Cortex of kidney (tissue), 1 donor: ENCODE measurements at places on chromosomes 12 and 14.

- no peak for DNase-seq
Measured at GRCh38 chr12:6950401-6950801, 755 bp upstream of the PTPN6 start.

DNA sequence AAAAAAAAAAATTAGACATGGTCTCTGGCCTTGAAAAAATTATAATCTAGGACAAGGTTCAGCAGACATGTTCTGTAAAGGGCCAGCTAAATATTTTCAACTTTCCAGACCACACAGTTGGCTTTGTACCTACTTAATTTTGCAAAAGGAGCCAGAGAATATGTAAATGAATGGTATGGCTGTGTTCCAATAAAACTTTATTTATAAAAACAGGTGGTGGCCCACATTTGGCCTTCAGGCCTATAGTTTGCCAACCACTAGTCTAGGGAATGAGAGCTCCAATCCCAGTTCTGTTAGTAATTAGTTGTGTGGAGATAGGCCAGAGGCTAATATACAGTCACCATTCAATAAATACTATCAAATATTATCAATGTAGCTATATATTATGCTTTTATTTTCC, 29.3 kb upstream of the PWP1 start:
- DNase-seq, result no peak

GRCh38 chr12:124152731-124153130, 142.2 kb upstream of the RFLNA start:
- no peak for DNase-seq

GRCh38 chr14:79118291-79118690, 948.1 kb downstream of the NRXN3 start:
- DNase-seq, result no peak

DNA sequence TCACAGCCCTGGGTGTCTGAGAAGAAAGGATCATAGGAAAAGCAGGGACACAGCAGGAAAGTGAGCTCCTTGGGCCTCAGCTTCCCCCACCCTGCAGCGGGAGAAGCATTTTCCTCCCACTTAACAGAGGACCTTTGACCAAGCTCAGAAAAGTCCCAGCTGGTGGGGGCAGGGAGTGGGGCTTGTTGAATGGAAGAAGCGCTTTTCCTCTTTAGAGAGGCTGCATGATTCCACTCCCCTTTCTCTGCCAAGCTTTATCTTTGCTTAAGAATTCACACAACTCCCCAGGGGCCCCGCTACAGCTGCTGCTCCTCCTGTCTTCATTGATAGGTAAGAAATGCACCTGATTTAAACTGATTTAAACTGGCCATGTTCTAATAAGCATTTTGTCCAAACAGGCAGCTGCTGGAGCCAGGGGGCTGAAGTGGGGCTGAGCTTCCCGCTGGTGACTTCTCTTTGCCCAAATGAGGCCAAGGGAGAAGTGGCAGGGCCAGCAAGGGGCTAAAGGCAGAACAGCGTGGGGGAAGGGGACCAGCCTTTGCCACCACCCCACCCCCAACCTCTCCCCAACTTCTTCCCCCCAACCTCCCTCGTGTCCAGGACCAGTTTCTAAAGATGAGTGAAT, 1.7 kb upstream of the PAPLN start:
- no peak for DNase-seq

- DNase-seq, result no peak
Measured at GRCh38 chr12:89103831-89104230, 248.5 kb downstream of the DUSP6 start.

DNA sequence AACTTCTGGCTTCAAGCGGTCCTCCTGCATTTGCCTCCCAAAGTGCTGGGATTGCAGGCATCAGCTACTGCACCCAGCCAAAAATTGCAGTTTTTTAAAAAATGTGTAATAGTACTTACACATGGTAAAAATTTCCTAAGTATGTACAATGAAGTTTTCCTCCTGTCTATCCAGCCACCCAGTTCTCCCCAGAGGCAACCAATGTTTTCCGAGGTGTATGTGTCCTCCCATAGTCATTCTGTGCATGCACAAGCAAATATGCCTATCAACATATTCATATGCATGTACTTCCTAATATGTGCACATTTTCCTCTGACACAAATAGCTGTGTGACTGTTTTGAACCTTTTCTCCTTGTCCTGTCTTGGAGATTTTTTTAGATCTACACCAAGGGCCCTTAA, 195.0 kb downstream of the SLC5A8 start:
- no peak for DNase-seq

GRCh38 chr14:100541621-100542560, 45.3 kb downstream of the BEGAIN start:
- DNase-seq, result no peak

DNA sequence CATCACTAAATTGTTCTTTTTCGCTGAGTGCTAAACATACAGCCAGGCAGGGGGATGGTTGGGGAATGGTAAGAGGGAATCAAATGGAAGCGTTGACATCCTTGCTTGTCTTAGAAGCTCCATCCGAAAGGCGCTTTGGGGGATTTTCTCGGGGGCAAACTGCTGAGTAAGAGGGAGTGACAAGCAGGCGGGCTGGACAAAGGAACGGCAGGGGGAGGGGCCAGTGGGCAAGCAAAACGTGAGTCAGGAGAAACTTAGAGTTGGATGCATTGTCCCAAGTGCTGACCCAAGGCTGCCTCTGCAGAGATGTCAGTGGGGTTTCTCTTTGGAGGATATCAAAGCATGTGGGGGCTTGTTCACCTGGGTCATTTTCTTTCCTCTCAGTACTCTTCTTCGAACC, 480.5 kb downstream of the VRK1 start:
- DNase-seq, result no peak

DNA sequence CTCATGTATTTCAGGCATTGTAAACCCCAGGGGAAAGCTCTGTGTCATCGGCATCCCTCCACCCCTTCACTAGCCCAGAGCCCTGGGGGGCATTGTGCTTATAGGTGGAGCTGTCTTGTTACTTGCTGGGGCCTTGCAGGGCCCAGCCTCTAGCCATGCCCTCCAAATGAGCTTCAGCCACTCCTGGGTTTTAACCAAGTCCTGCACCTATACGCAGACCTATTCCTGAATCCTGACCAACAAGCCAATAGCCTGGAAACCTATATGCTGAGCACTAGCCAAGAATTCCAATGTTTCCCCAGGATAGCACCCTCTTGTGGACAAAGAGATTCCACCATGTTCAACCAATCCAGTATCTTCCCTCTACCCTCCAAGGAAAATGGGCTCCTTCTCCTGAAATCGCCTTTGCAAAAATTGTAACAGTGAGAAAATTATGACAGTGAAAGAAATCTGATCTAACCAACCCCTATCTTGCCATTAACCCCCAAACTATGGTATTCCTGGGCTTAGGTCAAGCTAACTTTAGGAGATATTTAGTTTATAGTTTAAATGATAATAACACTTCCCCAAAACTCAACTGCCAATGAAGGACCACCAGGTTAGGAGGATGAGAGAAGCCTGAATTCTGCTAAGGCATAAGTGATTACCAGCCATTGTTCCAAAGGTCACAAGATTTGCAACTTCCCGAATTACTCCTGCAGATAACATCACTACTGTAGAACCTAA, 55.5 kb downstream of the TTC7B start:
- DNase-seq, result no peak

- DNase-seq, result no peak
Measured at GRCh38 chr12:13613297-13613696, 368.1 kb downstream of the GRIN2B start.

DNA sequence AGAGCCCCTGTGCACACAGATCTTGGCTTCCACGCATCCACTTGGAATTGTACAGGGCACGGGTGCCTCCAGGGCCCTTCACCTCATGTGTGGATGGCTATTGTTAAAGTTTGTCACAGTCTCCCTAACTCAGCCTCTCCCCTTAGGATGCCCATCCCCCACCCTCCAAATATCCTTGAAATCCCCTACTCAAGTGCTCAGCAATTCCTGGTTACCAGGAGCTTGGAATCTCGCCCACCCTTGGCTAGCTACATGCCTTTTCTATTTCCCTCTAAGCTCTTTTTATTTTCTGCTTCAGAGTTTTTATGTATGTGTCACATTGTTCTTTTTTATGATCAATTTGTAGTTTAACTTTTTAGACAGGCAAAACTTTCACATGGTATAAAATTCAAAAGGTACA, 13.0 kb upstream of the NR1H4 start:
- no peak for DNase-seq

DNA sequence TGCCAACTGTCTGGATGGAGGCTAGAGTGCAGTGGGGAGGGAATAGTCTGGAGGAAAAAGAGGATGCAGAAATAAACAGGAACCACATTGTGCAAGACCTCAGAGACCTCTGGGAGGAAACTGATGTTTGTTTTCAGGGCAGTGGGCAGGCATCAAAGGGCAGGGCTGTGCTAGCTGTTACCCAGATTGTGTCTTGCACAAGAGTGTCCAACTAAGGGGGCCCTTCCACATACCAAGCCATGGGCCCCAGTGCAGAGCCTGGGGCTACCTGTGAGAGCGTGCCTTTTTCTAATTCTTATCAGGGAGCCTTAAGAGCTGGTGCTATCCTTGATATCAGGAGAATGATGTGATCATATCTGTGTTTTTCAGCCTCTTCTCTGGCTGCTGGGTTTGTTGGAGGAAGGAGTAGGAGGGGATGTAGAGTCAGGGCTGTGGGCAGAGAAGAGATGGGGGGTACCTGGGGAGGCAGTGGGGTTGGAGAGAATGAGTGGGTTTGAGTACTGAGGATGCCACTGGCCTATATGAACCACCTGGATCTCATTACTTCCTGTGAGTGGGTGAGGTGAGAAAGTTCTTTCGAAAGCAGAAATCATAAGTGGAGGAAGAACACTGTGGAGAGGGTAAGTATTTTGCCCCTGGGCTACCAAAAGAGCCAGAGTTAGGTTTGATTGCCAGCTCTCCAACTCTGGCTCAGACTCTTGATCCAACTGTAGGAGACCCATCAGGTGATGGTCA, 259.2 kb upstream of the CRY1 start:
- DNase-seq, result no peak

GRCh38 chr12:65637774-65638173, 186.5 kb upstream of the HMGA2 start:
- no peak for DNase-seq

GRCh38 chr12:100987552-100988521, 193.3 kb downstream of the ANO4 start:
- DNase-seq, result no peak

DNA sequence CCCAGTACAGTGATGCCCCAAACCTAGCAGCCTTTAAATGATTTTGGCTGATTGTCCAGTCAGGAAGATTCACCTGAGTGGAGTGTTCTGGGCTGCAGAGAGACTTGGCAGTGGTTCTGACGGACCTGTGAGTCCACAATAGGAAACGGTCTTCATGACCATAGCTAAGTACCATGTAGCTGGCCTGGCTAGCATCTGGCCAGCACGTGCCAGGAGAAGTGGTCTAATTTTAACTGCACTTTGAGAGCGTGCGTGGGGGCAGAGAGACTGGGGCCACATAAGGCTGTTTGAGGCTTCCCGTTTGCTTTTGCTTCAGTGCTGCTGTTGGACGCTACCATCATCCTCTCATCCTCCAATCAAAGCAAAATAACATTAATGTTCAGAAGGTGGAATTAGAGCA, 54.7 kb downstream of the PPM1A start:
- DNase-seq, result no peak

DNA sequence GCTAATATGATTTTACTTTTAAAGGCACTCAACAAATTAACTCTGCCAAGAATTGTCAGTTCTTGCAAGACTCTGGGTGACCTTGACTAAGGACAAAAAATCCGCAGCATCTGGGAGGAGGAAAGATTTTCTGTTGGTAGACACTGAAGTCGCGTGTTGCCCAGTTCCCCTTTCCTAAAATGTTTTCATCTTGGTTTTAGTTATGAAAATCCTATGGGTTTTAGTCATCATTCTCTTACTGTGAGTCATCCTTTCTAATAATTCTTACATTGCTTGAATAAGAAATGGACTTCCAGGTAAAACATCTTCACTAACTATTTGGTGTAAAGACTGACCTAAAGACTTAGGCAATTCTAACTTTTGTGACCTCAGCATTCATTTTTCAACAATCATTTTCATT, 9.1 kb downstream of the GSG1 start:
- DNase-seq, result no peak

DNA sequence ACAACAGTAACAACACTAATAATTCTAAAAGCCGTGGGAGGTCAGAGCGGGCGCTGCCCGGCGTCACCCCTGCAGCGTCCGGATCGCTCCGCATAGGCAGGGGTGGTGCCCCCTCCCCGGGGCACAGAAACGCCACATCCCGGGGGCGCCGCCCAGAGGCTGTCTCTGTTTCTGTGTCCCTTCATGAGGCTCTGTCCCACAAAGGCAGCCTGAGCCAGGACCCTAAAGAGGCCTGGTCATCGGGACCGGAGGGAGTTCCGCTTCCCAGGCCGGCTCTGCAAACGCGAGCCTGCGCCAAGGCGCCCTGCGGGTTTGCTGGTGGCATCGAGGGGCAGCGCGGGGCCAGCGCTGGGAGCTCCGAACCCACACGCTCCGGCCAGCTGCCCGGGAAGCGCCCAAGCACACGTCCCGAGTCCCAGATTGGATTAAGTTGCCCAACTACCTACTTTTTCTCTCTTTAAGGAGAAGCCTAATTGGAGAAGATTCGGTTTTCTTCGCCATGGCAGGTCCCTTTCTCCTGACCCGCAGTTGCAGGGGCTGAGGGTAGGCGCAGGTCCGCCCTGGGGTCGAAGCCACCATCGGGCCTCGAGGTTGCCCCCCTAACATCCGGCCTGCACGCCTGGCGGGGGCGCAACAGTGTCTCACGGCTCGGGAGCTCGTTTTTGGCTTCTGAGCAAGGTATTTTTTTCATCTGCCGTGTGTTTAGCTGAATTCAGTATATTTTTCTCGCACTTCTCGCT, 421.7 kb downstream of the VRK1 start:
- no peak for DNase-seq

DNA sequence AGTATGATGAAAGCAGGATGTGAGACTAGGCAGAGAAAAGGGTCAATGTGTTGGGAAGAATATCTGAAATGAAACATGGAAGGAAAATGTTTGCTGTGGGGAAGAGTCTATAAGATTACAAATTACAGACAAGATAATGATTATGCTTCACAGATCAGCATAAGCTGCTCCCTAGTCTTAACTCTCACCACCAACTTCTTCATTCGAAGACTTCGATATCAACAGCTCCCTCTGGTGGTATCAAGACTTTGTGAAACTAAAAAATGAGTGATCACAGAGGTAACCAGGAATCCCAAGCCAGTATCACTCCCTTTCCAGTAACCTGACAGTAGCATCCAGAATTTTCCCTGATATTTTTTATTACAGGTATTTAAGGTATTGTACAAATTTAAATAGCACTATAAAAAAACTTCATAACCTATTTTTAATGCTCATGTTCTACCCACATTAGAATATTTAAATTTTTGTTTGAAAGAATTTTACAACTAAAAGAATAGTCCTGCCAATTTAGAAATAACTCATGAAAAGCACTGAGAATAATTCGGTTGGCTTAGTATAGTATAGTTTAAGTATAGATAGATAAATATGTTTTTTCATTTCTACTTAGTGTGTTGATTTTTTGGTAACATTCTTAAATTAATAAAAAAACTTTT, 84.4 kb downstream of the C2CD5 start:
- no peak for DNase-seq

- no peak for DNase-seq
Measured at GRCh38 chr14:99689266-99690236, 5.5 kb downstream of the CYP46A1 start.

DNA sequence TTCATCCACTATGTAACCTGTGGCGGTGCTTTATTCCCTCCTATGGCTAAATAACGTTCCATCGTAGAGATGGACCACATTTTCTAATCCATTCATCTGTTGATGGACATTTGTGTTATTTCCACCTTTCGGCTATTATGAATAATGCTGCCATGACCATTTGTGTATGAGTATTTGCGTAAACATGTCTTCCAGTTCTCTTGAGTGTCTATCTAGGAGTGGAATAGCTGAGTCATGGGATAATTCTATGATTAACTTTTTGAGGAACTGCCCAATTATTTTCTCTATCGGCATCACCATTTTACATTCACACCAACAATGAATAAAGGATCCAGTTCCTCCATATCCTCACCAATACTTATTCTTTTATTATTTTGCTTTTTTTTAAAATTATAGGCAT, 261.9 kb upstream of the SFSWAP start:
- DNase-seq, result no peak
